ENCODE measurements at places on chromosomes 11 and 22.

GRCh38 chr11:117752071-117752470 lies 44.9 kb downstream of the DSCAML1 start:
- H3K4me1 ChIP-seq = no peaks in the 10 kb centered on the region
- no peak overlapping the region for H3K4me3 ChIP-seq
- no peaks in the 10 kb centered on the region for H3K36me3 ChIP-seq
- no peaks in the 10 kb centered on the region for H3K27me3 ChIP-seq
- no peak for DNase-seq

- H3K4me3 ChIP-seq = no peak overlapping the region
- H3K27me3 ChIP-seq = no peaks in the 10 kb centered on the region
- H3K36me3 ChIP-seq = no peaks in the 10 kb centered on the region
These were observed 16.4 kb downstream of the MYEOV start for GRCh38 chr11:69310351-69310750.

DNA sequence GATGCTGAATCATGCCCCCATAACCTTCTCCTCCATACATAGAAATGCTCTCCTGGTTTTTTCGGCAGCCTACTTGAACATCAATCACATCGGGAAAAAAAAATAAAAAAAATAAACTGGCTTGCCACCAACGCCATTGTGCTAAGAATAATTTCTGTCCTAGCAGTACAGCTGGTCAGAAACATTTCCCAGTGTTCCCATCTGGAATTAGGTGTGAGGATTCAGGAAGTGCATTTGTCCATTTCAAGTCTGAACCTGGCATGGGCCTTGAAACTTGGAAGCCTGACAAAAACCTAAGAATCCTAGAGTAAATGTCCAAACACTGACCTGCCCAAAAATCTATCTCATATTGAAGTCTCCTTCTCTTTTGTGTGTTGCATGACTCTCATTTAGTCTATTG lies 16.6 kb upstream of the NAV2 start:
- no peak overlapping the region for H3K4me3 ChIP-seq
- H3K27ac ChIP-seq = no peak overlapping the region
- no peak for DNase-seq
- H3K36me3 ChIP-seq = no peaks in the 10 kb centered on the region
- H3K27me3 ChIP-seq = no peaks in the 10 kb centered on the region
- H3K4me1 ChIP-seq = peaks cover 54% of the 10 kb centered on the region

DNA sequence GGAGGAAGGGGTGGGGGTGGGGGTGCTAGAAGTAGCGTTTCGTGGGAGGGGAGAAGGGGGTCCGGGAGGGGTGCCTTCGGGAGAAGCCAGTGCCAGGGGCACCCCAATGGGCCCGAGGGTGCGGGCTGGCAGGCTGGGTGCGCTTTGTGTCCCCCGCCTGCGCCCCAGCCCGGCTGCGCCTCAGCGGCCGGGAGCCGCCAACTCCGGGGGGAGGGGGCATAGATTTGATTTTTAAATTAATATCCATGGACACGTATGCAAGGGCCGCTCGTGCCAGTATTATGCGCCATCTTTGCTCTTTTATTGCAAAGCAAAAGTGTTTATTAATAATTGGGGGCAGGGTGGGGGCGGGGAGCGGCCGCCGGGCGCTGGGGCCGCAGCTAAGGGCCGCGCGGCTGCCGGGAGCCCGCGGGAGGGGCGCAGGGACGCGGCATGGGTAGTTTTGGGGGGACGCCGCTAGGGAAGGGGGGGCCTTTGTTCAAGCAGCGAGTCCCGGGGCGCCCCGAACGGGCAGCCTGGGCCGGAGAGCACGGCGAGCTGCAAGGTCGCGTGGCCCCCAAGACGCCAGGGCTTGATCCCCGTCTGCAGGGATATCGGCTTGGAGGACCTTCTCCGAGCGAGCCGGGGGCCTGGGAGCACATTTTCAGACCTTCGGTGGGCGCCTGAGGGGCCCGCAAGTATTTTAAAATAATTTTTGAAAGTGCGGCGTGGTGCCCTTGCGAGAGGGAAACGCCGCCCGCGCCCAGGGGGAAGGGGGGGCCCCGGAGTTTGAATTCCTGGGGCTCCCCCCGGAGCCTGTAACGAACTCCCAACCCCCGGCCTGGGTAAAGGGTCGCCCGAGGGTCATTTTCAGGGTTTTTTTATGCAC lies 959 bp downstream of the CCND1 start:
- peak overlapping the region; percentile 88 for H3K27ac ChIP-seq
- H3K36me3 ChIP-seq = peaks cover 10% of the 10 kb centered on the region
- DNase-seq = no peak
- peaks cover 34% of the 10 kb centered on the region for H3K4me1 ChIP-seq
- no peaks in the 10 kb centered on the region for H3K27me3 ChIP-seq

GRCh38 chr22:32682990-32683389 lies 118.5 kb upstream of the TIMP3 start:
- H3K36me3 ChIP-seq = no peaks in the 10 kb centered on the region
- no peak for DNase-seq

DNA sequence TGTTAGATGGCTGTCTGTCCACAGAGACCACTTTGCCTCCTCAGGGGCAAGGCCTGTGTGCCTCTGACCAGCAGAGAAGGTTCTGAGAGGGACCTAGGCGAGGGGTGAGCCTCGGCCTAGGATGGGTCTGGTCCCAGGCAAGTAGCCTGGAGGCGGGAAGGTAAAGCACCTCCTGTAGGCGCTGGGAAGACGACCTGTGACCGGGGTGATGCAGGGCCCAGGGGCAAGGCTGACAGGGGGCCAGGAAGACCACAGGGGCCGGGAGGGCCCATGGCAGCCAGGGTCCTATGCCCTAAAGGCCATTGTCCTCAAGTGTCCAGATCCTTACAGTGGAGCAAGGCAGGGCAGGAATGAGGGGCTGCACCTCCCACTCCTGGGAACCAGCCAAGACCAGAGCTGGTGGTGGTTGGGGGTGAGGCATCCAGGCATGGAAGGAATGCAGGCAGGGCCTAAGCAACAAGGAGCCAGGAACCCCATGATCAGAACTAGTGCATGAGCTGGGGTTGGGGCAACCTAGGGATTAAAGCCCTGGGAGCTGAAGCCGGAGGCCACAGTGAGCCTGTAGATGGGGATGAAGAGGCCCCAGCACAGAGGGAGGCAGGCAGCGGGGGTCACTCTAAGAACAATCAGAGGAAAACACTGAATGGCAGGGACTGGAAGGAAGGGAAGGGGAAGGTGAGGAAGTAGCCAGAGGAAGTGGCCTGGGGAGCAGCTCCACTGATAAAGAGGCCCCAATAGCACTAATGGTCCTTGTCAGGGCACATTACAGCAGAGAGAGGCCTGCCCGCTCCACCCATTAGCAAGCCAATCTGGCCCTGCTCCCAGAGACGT lies 32.9 kb upstream of the KLHL35 start:
- no peak for DNase-seq
- H3K4me3 ChIP-seq = no peak overlapping the region
- no peaks in the 10 kb centered on the region for H3K36me3 ChIP-seq
- no peaks in the 10 kb centered on the region for H3K4me1 ChIP-seq
- no peaks in the 10 kb centered on the region for H3K27me3 ChIP-seq

Data from thoracic aorta (tissue), 2 donors.